ENCODE measurements at places on chromosomes 3 and 15.

GRCh38 chr3:65539616-65540015, 499.1 kb downstream of the MAGI1 start:
- no peak for DNase-seq

DNA sequence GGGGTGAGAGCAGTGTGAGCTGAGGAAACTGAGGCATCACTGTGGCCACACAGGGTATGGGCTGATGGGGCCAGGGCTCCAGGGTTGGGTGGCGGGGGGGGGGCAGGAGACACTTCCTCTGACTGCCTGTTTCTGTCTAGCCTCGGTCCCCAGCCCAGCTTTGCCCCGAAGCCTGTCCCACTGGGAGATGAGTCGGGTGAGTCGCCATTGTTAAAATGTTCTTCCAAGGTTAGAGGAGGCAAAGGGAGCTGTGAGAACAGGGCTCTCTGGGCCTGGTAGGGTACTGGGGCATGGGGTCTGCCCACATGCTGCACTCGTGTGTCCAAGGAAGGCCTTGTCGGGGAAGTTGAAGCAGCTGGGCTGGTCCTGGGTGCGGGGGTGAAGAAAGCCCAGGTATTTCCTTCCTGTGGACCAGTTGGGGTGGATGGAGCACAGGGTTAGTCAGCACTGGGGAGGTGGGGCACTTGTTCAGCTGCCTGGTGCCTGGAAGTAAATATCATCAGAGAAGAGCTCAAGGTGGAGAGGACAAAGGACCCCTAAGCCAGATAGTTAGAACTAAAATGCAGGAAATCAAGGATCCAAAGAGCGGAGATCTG, 8.3 kb upstream of the JMJD7 start:
- no peak for DNase-seq

- peak; percentile 93 for DNase-seq
Measured at GRCh38 chr15:67542420-67543347, at the start of gene MAP2K5. MAP2K5 (plus strand) TSS chr15:67542703; CDS start chr15:67543336, 633 bp downstream.

DNA sequence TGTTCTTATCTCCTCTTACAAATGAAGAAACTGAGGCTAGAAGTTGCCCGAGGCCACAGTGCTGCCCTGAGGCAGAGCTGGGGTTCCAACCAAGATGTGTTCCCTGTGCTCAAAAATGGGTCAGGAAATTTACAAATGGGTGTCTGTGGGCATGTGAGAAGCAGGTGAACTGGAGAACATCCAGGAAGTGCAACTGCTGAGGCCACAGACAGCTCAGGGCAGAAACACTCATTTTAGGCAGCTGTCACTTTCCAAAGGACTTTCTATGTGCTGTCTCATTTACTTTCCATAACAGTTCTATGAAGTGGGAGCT, 47.2 kb upstream of the ATP2B2 start:
- peak; percentile 59 for DNase-seq

DNA sequence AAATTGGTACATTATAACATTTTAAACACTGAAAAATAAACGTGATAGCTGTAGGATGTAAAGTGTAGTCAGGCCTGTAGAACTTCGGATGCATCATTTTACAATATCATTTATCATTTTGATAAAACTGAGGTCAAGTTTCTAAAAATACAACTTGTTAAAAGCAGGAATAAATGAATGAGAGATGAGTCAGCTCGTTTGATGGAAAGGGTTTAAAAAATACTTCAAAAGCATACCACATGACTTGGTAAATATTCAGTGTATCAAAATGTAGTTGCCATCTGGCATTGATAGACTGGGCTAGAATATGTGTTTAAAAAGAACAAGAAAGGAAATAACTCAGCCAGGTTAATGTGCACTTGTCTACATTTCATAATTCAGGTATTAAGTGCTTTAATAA, 357.0 kb downstream of the TIGIT start:
- no peak for DNase-seq

DNA sequence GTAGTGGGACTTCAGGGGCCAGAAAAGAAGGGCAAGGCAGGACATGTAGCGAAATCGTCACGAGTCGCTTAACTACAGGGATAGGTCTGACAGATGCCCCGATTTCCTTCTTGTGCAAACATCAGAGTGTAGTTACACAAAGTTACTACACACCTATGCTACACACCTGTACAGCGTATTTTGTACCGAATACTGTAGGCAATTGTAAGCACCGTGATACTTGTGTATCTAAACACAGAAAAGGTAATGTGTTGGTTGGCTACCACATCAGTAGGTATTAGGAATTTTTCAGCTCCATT, 515 bp upstream of the MTHFS start:
- no peak for DNase-seq

GRCh38 chr3:42655331-42655888, 1.9 kb downstream of the ZBTB47 start:
- DNase-seq = no peak

DNA sequence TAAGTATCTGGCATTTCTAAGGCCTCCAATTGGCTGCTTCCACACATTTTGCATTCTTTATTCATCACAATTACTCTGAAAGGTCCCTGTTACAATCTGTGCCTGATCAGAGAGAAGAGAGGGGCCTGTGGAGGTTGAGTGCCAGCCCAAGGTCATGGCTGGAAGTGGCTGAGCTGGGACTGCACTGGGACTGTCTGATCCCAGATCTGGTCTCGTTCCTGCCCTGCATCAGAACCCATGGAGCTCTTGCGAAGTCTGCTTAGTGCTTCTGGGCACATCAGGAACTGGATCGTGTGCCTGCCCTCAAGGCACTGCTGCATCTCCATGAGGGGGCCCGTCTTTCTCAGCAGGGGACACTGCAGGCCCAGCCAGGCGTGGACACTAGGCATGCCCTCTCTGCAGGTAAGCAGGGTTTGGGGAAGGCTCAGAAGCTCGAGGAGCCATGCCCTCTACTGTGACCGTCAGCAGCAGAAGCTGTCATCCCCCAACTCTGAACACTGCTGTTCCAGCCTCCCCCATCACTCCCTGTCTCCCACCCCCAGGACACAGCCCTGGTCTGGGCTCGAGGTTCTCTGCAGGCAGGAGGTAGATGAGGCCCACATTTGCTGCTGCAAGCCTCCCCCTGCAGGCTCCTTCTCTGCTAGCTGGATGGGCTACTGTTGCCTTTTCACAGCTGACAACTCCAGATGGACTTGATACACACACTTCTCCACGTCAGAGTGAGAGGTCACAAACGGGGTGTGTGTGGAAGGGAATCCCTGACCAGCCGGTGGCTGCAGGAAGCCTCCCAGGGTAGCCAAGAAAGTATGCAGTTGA, 96.5 kb upstream of the PRR23E start:
- DNase-seq = no peak

GRCh38 chr3:59502806-59503205, 453.0 kb upstream of the CFAP20DC start:
- DNase-seq = no peak

GRCh38 chr15:80447077-80447476, 42.9 kb downstream of the ARNT2 start:
- DNase-seq = no peak

- no peak for DNase-seq
Measured at GRCh38 chr3:193917158-193917557, 218.8 kb upstream of the HES1 start.

DNA sequence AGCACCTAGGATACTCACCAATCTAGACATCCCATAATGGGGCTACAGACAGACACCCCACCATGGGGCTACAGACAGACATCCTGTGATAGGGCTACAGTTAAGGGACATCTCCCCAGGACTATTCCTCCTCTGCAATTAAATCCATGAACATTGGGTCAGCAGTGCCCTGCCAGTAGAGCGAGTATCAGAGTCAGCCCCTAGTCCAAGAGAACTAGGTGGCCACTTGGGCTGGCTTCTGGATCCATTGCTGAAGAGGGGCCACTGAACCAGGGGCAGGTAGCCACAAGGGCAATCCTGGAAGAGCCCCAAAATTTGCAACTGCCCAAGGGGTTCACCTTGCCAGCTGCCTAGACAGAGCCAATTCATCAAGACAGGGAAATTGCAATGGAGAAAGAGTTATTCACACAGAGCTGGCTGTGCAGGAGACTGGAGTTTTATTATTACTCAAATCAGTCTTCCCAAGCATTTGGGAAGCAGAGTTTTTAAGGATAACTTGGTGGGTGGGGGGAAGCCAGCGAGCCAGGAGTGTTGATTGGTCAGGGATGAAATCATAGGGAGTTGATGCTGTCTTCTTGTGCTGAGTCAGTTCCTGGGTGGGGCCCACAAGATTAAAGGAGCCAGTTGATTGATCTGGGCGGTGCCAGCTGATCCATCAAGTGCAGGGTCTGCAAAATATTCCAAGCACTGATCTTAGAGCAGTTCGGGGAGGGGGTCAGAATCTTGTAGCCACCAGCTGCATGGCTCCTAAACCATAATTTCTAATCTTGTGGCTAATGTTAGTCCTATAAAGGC, 170.2 kb upstream of the SMAD3 start:
- DNase-seq = peak; percentile 43

DNA sequence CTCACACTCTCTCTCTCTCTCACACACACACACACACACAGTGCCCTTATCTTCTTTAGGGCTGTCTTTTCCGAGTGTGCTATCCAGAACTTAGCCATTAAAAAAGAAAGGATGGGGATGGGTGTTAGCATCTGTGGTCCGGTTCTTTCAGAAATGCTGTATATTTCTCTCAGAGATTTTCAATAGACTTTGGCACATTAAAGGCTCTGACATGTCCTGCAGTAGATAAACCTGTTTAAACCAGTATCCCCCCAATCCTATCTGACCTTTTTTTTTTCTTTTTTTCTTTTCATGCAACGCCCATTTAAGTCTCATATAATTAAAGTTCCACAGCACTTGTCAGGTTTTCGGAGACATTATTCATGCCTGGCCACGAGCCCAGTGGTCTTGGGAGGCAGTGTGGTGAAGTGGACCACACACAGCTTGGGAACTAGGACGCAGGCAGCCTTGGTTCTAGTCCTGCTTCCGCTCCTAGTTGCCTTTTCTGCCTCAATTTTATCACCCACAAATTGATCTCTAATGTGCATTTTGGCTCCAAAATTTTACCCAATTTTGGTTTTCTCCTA, 13.3 kb downstream of the CAV3 start:
- no peak for DNase-seq

- no peak for DNase-seq
Measured at GRCh38 chr3:54071601-54072000, 50.8 kb upstream of the CACNA2D3 start.

DNA sequence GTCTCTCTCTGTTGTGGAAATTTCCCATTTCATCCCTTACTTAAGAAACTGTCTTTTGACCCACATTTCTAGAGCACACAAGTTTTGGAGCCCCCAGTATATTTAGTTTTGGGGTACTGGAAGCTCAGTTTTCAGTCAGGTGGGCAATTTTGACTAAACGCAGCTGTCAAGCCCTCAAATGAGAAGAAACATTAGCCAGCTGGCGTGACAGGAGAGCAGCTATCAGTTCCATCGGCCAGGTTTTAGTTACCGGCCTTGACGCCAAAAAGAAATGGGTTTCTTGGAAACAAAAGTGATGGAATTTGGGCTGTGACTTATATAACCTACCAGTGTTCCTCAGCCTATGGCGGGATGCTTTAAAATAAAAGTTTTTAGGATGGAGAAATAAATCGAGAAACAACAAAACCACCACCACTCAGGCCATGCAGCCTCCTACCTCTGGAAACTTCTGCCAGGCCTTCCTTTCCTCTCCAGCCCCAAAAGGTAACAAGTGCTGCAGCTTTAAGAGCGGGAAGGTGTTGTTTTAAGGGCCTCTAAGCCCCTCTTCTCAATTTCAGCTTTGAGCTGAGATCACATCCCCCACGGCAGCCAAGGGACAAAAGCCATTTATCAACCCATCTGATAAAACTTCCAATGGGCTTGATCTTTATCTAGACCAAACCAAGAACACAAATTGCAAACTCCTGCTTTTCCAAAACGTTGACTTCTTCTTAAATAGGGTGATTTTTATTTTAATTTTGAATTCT, 18.3 kb downstream of the RGMA start:
- no peak for DNase-seq

DNA sequence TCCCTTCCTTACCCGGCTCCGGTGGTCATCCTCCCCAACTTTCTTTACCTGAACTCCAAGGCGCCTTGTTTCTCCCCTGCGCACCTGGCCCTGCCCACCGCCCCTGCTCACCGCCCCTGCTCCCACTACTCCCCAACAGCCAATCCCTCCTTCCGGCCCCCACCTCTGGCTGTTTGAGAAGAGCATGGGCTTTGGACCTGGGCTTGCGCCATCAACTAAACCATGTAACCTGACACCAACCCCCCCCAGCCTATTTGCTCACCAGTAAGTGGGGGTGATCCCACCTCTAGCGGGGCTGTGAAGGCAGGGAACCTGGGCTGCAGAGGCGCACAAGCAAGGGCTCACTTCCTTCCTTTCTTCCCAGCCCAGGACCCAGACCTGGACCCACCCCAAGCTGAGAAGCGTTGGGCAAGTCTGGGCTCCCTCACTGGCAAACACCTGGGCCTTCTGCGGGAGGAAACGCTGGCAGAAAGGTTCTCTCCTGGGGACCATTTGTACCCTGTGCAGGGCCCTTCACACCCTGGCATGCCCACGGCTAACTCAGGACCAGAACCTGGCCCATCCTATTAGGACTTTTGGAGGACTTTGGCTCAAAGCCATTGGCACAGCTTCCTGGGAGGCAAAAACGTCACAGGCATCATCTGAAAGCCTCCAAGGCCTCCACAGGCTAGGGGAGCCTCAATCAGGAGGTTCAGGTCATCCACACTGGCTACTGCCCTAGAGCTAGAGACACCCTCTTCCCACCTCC, at the start of gene PLXNB1:
Gene PLXNB1, minus strand, starts transcription at position 127 of the 748 bp plus-strand sequence. CDS start 5,475 bp downstream, outside the sequence.
- no peak for DNase-seq

GRCh38 chr15:29934251-29934650, 112.0 kb upstream of the TJP1 start:
- no peak for DNase-seq

DNA sequence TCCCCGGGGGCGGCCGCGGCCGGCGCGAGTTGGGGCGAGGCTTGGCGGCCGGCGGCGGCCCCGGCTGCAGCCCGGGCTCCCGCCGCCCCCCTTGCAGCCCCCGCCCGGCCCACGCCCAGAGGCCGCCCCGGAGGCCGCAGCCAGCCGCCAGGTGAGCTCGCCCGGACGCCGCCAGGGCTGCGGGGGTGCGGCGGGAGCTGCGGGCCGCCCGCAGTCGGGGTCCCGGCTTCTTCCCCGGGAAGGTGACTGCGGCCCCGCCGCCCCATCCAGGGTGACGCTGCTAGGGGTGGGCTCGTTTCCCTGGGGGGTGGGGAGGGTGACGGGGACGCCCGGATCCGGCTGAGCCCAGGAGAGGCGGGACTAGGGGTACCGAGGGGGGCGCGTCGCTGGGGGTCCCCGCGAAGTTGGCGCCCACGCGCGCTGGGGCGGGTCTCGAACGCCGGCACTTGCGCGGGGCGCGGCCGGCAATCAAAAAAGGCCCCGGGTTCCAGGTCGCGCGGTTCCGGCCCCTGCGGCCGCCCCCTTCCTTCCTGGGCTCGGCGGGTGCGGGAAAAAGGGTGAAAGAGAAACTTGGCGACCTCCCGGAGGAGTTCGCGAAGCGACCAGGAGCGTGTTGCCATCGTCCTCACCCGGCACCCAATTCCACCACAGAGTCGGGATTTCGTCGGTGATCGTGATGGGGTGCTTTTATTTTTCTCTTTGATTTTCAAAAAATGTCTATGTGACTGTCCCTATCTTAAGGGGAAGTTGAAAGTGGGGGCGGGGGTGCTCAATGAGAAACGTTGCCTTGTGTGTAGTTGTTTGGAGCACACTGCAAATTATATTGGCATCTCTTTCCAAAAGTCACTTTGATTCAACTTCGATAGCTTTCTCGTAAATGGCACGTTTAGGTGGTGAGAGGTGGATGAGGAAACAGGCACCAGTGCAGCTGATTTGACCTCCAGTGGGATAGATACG, 619 bp downstream of the ATXN7 start:
- peak; percentile 84 for DNase-seq

GRCh38 chr3:171797265-171797679, 13.0 kb downstream of the PLD1 start:
- DNase-seq = no peak

GRCh38 chr15:94910166-94910565, 678.8 kb downstream of the MCTP2 start:
- DNase-seq = no peak

Measured in activated CD8-positive, alpha-beta memory T cell treated with anti-CD3 and anti-CD28 coated beads for 24 hours (primary cell).